Right renal pelvis (tissue), 4 donors: ENCODE measurements at places on chromosomes 16 and 17.

DNA sequence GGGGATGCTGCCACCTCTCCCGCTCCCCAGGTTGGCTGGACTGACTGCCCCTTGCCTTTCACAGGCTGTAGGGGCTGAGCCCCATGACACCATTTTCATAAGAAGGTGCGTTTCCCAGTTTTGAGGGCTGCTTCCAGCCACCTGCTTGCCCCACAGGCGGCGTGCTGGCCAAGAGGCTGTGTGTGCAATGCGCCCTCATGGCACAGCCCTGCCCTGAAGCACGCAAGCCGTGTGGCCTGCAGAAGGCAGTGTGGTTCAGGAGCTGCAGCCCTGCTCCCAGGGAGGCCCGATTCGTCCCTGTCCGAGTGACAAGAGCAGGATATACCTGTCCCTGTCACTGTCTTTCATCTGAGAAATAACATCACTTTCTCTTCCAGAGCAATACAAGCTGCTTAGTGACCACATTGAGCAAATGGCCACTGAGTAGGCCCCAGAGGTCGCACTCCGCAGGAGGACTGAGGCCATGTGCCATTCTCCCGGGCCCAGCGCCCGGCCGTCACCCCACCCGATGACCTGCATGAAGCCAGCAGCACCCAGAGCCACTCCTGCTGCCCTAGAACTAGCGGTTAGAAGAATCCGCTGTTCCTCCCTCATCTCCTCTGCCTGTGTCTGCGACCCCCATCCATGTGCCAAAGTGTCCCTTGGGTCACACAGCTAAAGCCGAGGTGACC, 24.2 kb downstream of the CIBAR2 start:
- DNase-seq, result no peak

DNA sequence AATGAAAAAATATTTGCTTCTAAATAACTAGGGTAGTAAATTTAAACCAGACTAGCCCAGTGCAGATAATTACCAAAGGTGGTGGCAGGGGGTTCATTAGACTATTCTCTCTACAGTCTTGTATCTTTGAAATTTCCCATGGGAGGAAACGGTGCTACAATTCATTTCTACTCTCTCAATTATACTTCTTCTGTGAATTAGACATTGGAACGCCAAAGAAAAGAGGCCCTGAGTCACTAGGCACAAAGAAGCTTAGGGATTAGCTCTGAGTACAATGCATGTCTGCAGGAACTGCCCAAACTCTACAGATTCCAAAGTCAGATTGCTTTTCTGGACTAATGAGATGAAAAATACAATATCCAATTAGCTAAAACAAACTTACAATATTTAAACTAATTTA, 30.7 kb upstream of the ARL6IP1 start:
- DNase-seq, result no peak

- DNase-seq, result no peak
Observed at GRCh38 chr17:79667746-79668145, 56.9 kb upstream of the RBFOX3 start.

- DNase-seq, result no peak
Observed at GRCh38 chr16:17461951-17462729, 8.6 kb downstream of the XYLT1 start.

GRCh38 chr17:1643999-1644492, 1.5 kb downstream of the SCARF1 start:
- DNase-seq, result no peak

GRCh38 chr16:23026784-23027362, 122.4 kb downstream of the USP31 start:
- peak; percentile 65 for DNase-seq

GRCh38 chr17:43151880-43152456, 19.0 kb upstream of the NBR1 start:
- no peak for DNase-seq

DNA sequence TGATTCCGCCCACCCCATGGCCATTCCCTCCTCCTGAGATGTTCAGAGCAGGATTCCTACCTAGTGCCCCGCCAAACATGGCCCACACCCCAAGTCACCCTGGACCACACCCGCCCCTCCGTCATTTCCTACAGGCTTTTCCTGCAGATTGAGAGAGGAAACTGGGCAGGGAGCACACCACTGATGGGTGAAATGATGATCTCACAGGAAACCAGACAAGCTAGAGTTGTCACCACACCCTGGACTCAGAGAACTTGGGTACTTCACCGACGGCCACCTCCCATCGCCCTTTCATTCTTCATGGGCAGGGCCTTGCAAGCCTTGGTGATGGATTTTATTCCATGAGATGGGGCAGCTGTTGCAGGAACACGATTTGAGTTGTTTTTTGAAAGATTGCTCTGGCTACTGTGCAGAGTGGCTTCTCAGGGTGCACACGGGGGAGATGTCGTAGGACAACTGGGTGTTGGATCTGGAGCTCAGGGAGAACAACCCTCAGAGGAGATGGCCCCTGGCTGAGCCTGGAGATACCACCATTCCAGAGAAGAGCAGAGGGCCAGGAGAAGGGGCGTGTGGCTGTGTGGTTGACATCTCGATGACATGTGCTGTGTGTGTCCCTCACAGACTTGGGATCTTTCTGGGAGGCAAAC, 7.4 kb upstream of the B9D1 start:
- DNase-seq, result no peak

GRCh38 chr16:30710971-30711370, 12.0 kb downstream of the SRCAP start:
- DNase-seq, result no peak

- DNase-seq, result no peak
Observed at GRCh38 chr17:27491713-27492190, 35.5 kb downstream of the KSR1 start.

GRCh38 chr17:68937890-68938514, 17.2 kb downstream of the ABCA8 start:
- no peak for DNase-seq

DNA sequence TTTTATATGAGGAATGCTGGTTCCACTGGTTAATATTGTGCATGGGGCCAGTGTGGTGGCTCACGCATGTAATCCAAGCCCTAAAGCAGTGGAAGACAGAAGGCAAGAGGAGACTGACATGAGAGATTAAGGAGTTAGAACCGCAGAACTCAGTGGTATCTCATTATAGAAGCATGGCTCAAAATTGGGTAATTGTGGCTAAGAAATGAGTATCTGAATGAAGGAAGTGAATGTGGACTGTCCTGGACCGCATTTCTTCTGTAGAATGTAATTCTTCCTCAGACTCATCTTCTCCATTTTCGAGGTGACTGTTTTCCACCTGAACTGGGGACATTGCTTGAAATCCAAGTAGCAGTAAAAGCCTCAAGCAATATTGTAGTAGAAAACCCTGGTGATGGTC, 42.6 kb upstream of the CDR2 start:
- no peak for DNase-seq

- no peak for DNase-seq
Observed at GRCh38 chr16:3951861-3952736, 71.6 kb upstream of the CREBBP start.

DNA sequence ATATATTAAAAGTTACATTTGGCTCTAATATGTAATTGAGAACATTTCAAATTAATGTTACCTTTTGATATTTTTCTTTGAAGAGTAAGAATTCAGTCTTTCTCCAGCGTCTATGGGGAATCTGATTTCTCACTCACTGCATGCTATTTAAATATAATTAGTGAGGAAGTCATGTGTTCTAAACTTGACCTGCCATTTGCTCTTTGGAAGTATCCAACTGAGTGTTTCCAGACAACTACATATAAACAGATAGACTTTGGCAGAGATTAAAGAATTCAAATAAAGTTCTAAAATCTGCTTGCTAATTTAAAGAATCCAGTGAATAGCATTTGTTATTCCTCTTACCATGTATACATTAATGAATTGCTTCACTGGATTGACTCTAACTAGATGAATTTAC, 23.5 kb downstream of the OMG start:
- DNase-seq, result no peak

GRCh38 chr16:79402356-79402755, 198.2 kb downstream of the MAF start:
- no peak for DNase-seq

DNA sequence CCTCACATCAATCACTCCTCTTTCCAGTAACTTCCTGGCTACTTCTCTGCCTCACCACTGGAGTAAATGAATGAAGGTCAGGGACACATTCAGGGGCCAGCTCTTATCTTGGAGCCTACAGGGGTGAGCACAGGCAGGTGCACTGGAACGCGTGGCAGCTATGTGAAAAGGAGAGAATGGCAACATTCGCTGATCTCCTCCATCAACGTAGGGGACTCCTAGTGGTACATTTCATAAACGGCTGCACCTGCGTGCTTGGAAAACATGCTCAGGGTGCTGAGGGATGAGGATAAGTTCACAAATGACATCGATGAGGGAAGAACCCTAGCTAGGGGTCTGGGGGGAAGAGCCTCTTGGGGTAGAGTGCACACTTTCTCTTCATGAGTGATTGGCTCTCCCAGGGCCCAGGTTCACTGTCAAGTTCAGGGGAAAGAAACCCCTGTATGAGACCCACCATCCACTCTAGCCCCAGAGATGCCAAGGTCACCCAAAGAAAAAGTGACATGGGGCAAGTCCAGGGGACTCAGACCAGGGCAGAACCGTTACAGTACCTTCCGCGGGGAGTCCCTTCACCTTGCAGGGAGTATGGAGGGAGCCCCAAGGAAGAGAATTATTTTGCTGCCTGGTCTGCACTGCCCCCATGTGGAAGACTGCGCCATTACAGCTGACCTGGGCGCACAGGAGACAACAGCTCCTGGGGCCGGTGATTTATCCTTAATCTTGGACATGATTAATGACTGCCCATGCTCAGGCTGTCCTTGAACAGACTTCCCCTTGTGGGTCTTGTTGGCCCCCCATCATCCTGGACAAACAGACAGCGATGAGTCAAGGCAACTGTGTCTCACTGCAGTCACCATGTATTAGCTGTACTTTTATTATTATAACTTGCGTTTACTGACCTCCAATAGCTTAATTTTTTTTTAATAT, 30.1 kb downstream of the VAC14 start:
- DNase-seq, result no peak

DNA sequence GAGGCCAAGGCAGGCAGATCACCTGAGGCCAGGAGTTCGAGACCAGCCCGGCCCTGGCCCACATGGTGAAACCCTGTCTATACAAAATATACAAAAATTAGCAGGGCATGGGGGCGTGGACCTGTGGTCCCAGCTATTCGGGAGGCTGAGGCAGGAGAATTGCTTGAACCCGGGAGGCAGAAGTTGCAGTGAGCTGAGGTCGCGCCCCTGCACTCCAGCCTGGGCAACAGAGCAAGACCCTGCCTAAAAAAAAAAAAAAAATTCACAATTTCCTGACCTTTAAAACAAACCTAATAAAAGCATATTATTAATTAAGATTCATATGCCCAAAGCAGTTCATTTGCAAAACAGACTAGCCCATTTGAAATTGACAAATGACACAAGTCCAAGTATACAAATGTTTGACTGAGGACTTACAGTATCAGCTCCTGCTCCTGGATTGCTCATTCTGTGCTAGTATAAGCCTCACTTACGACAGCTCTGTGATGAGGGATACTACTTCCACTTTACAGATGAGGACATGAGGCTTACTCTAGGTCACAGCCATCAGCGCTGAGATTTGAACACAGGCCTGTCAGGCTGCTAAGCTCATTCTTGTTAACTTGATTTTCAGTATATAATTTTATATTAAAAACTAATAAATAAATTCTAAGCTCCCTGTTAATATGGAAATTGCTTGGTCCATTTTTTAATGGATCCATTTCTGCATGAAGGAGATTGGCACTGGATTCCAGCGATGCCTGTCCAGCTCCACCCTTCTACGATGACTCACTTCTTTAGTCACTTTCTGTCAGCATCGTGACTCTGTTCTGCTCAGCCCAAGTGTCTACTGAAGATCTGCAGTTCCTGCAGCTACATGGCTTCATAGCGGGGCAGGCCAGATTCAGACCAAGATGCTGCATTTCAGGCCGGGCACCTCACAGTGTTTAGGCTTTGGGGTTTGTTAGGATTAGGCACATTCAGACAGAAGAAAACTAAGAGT, 88.2 kb downstream of the WDR59 start:
- DNase-seq, result no peak

- no peak for DNase-seq
Observed at GRCh38 chr17:79183043-79183292, 108.3 kb downstream of the ENGASE start.

- no peak for DNase-seq
Observed at GRCh38 chr16:88879788-88880055, 13.3 kb upstream of the PABPN1L start.

- no peak for DNase-seq
Observed at GRCh38 chr17:40422990-40423633, 5.4 kb upstream of the TOP2A start.

DNA sequence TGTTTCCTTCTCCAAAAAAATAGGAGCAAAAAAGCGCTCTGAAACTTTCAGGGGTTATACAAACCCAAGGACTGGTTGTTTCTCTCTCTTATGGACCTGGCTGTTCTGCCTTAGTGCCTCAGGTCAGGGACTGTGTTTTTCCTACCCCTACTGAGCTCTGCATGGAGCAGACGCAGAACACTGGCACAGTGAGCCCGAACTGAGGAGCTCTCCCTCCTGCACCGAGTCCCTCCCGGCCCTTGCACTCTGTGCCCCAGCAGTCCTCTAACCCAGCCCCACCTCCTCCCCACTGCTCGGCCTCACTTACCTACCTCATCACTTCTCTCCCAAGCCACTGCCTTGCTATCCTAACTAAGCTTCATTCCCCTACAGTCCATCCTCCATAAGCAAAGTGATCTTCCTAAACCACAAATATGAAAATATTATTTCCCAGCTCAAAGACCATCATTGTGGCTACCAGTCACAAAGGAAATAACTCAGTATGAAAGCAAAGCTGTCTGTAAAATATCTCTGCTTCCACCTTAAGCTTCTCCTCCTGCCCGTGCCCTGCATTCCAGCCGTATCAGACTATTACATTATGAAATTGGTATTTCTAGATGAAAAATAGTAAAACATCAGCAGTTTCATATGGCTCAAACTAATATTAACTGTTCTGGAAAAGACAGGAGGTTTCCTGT, 13.6 kb downstream of the MEIOB start:
- DNase-seq, result no peak
